Activated CD8-positive, alpha-beta T cell treated with anti-CD3 and anti-CD28 coated beads, Interleukin-2, amount 10 ng/mL, durations not matched to agents 7 days and 5 days (primary cell): ENCODE measurements at places on chromosomes 12 and 14. TPM values are rescaled to one million over a fixed set of nuclear protein-coding genes. Genes with fewer than 3 reads are reported as not detected.

- DNase-seq: no peak
Measured at GRCh38 chr12:92968176-92968813, 39.2 kb upstream of the EEA1 start.

GRCh38 chr12:117967512-117967911 lies 1.3 kb downstream of the KSR2 start:
- DNase-seq: no peak

DNA sequence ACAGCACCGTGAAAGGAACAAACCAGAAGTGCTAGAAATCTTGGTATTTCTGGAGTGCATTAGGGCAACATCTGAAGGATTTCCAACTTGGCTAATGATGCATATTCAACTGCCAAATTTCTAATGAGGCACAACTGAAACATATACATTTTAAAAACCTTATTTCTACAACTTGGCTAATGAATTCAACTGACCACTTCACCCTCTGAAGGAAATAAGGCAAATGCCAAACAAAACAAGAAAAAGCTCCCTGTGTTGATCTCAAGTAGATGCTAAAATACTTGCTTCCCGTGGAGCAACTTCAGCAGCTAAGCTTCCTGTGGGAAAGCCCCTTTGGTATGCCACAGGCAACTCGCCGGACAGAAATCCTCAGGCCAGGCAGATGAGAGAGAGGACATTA lies 167.1 kb downstream of the TTC7B start:
- DNase-seq: no peak

DNA sequence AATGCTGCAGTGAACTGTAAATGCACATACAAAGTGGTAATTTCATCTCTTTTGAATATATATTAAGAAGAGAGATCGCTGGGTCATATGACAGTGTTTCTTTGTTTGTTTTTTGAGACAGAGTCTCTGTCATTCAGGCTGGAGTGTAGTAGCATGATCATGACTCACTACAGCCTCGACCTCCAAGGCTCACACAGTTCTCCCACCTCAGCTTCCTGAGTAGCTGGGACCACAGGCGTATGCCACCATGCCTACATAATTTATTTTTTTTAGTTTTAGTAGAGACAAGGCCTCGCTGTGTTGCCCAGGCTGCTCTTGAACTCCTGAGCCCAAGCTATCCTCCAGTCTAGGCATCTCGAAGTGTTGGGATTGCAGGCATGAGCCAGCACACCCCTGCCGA lies 62.4 kb upstream of the ACSS3 start:
- DNase-seq: no peak

GRCh38 chr14:58466459-58466858 lies 38.9 kb downstream of the KIAA0586 start:
- DNase-seq: no peak

DNA sequence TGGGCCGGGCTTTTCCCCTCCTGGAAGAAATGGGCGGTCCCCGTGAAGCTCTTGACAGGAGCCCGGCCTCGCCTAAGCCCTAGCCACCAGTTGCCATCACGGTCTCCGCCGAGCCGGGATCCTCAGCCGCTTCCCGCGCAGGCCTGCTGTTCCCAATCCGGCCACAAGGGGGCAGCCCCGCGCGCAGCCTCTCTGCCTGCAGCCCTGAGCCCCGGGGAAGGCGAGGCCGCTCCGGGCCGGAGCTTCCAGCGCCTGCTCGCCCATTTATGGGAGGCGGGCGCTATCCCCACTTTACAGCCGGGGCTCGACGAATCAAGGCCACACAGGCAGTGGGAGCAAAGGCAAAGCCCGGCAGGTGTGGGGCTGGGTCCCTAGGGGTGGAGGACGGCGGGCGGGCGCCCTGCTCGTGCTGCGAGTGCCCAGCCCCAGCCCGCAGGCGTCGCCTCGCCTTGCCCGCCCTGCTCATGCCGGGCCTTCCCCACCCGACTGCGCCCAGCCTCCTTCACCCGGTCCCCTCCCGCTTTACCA lies 61.5 kb downstream of the LGMN start:
- DNase-seq: peak; percentile 64

GRCh38 chr12:57086493-57087009 lies 2.4 kb upstream of the NAB2 start:
- DNase-seq: peak; percentile 56

Gene ZNF10
- total RNA-seq: 8.1 TPM

DNA sequence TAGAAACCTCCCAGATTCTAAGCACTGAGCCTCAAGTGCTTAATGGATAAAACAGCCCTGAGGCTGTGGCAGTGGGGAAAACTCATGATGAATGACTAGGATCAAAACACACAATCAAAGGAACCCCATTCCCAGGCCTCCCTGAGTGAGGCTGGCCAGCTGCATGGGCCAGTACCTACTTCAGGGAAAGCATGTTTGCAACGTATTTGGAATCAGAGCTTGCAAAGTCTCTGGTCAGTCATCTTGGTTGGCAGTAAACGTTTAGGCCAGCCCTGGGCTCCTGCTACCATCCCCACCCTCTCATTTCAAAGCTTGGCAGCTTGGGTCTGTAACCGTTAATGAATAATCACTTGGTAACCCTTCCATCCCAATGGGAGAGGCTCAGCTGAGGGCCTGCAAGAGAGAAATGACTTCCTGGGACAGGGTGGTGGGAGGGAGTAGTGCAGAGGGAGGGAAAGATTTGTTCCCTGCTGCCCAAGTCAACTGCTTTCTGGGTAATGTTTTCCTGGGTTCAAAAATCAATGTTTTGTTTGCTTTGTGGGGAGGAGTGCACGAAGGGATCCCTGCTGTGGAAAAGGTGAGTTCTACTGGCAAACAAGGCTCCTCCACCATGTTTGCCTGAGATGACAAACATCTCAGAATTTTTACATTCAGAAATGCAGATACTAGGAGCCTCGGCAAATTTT lies 2.0 kb upstream of the RNASE8 start:
- DNase-seq: no peak

DNA sequence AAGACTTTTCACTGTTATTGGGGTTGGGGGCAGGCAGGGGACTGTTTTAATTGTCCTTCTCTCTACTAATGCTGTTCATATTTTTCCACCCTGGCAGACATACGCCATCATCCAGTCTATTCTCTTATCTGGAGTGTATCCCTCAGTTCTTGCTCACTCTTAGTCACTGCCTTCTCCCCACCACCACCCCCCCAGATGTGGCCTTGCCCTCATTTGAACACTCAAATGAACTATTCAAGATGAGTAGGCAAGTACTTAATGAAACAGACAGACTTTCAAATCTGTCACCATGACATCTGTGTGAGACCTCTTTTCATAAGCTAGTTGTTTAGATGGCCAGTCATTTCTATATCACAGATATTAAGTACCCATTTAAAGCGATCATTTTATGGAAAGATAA lies 10.1 kb downstream of the NUDT4 start:
- no peak for DNase-seq

GRCh38 chr12:22333713-22334409 lies 646 bp downstream of the ST8SIA1 start:
- peak; percentile 21 for DNase-seq

- no peak for DNase-seq
Measured at GRCh38 chr14:92690171-92691011, 58.0 kb downstream of the LGMN start.

- DNase-seq: no peak
Measured at GRCh38 chr14:84825481-84826251, 704.3 kb upstream of the FLRT2 start.

DNA sequence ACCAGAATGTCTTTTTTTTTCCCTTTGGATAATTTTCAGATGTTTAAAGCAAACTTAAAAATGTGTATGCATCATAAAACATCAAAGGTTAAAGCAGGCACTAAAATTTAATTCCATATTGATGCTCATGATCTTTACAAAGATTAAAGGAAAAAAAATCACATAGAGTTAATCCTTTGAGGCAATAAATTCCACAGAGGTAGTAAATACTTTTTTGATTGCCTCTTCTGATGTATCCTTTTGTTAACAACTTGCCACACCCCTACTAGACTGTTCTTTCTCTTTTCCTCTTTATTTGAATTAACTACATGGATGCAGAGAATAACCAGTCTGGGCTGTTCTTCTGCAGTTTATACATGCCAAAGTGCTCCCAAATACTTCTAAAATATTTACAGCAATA lies 45.2 kb upstream of the KCNJ8 start:
- DNase-seq: no peak

Gene GZMB
- 354 TPM for total RNA-seq

Gene LRRIQ1
- not detected for total RNA-seq

Gene SOX5
- not detected for total RNA-seq

Gene DCP1B
- total RNA-seq: 13.3 TPM

Gene SMIM41
- not detected for total RNA-seq

DNA sequence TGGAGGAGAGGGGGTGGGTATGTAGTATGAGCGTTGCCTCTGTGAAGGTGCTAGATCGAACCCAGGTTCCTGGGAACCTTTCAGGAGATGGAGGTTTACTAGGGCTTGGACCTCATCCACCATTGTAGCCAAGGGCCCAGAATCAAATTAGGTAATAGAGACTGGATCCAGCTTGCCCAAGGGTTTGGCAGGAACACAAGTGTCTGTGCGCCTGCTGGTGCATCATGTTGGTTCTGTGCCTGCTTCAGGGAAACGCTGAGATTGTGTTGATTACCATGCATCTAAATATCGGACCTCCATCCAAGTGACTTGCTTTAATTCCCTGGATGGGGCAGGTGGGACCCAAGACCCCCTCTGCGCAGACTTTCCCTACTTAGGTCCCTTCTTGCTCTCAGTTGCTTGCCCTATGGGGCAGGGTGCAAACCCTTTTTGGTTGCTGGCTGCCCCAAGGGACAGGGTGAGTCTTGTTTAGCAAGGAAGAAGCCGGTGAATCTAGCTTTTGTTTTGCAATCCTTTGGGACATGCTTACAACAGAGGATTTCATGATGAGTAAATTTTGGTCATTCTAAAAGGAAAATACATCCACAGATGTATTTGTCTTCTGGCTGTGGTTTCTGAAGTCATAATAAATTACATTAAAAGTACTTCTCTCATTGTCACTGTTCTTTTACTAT lies 189.8 kb upstream of the PRICKLE1 start:
- no peak for DNase-seq

- DNase-seq: no peak
Measured at GRCh38 chr12:33251548-33251947, 188.1 kb downstream of the SYT10 start.

GRCh38 chr14:64266239-64266638 lies 27.9 kb downstream of the ESR2 start:
- DNase-seq: no peak

DNA sequence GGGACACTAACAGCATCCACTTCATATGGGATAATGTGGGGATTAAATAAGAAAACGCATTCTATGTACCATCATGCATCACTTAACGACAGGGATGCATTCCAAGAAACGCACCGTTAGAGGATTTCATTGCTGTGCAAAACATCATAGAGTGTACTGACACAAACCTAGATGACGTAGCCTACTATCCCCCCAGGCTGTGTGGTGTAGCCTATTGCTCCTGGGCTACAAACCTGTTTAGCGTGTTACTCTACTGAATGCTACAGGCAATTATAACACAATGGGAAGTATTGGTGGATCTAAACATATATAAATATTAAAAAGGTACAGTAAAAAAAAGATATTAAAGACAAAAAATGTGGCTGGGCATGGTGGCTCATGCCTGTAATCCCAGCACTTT lies 230.6 kb downstream of the KSR2 start:
- DNase-seq: no peak

GRCh38 chr12:43060742-43061141 lies 471.2 kb upstream of the PRICKLE1 start:
- no peak for DNase-seq

- peak; percentile 62 for DNase-seq
Measured at GRCh38 chr14:21068521-21069387, 1.4 kb upstream of the ARHGEF40 start.

DNA sequence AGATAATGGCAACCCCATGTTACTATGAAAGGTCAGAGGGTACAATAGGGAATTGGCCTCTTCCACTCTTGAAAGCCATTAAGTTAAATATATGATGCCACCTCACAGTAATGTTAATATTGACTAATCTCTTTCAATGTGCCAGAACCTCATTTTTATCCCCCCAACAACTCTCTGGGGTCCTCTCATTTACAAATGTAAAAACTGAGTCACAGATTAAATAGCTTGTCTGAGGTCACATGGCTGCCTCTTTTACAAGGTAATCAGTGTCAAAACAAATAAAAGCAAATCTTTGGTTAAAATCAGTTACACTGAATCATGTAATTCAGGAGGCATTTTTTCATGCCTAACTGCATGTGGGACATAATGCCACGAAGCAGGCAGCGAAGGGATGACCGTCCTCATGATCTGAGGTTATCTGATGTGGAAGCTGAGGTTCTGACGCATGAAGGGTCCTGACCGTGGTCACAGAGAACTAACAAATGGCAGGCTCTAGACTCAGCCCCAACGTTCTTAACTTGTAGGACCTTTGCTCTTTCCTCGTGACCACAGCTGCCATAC lies 78.5 kb downstream of the PTPN21 start:
- no peak for DNase-seq

- DNase-seq: no peak
Measured at GRCh38 chr12:49091836-49092085, 2.8 kb downstream of the DHH start.

DNA sequence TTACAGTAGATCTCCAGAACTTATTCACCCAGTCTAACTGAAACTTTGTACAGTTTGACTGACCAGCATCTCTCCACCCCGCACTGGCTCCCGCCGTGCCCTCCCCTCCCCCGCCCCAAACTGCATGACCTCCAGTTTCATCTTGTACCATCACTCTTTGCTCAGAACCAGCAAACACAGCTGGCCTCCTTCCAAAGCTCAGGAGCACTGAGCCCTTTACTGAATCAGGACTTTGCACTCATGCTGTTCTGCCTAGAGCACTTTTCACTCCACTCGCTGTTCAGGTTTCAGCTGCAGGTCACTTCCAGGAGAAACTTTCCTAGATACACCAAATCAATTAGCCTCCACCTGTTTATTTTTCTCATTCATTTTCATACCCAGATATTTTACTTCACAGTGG lies 455.3 kb upstream of the PDE3A start:
- no peak for DNase-seq

Gene DBX2
- total RNA-seq: not detected

- DNase-seq: no peak
Measured at GRCh38 chr14:97077687-97078086, 280.5 kb downstream of the VRK1 start.

DNA sequence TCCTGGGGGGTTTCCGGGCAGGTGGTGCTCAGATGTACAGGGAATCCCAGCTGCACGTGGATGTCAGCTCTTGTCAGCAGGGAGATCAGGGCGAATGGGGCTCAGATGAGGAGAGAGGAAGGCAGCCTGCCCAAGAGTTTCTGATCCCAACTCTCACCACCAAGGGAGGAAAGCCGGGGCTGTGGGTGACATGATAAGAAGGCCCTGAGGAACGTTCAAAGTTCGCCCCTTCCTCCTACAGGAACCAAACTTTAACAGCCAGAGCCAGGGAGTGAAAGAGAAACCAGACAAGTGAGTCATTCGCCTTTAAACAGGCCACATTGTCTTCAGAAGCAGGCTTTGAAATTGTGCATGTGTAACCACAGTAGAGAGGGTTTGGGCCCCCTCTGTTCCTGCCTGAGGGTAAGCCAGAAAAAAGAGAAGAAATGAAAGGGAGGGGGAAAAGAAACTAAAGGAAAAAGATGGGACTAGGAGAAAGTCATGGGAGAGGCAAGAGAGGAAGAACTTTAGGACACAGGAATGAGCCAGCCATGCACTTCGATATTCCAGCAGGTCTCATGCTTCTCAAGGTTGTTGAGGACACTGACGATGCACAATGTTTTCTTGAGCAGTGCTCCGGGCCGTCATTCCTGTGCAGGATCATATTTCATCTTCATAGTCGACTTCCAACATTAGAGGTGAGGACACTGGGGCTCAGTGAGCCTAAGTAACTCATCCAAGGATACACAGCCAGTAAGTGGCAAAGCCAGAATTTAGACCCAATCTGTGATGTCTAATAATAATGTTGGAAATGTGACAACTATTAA lies 691.4 kb upstream of the TBX3 start:
- peak; percentile 21 for DNase-seq

Gene PLEKHH1
- total RNA-seq: 0.42 TPM
